ENCODE measurements at places on chromosomes 1 and 21.
A peak's percentile ranks its signal among the peaks of the same experiment; 100 is the strongest.

DNA sequence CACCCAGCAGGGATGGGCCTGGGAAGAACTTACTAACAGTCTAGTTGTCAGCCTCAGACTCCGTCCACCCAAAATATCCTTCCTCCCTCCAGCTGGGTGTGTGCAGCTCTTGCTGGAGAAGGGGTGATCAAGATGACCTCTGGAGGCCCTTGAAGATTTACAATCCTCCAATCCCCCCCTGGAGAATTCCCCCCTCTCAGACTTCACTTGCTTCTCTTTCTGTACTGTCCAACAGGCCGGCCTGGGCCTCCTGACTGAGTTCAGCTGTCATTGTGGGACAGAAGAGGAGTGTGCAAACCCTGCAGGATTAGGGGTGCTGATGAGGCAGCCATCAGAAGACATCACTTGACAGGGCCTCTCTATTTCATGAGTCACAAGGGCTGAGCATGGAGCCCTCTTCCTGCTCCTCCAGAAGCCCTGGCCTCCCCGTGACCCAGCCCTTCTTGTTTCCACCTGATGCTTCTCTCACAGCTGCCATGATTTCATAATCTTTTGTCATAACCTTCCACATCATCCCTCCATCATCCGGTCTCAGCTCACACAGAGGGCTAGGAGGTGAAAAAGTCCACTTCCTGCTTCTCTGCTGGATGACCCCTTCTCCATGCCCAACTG, 17.5 kb upstream of the IGFN1 start:
- no peak for DNase-seq

DNA sequence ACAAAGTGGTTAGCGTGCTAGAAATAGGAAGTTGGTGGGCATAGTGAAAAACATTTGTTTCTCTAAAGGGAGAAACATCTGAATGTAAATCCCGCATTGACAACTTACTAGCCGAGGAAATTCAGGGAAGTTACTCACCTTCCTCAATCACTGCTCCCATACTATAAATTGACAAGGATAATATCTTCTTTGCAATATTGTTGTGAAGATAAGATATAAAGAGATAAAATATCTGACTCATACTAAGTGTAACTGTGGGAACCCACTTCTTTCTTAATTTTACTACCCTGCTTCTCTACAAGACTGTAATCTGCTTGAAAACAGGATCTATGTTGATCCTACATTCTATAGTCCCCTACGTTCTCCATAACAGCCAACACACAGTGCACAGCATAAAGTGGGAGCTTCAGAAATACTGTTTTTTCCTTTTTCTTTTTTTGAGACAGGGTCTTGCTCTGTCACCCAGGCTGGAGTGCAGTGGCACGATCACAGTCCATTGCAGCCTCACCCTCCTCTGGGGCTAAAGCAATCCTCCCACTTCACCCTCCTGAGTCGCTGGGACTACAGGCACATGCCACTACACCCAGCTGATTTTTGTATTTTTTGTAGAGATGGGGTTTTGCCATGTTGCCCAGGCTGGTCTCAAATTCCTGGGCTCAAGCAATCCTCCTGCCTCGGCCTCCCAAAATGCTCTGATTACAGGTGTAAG, 57.4 kb upstream of the C1orf21 start:
- no peak for DNase-seq

GRCh38 chr1:150476754-150477153, 10.5 kb upstream of the TARS2 start:
- no peak for DNase-seq

DNA sequence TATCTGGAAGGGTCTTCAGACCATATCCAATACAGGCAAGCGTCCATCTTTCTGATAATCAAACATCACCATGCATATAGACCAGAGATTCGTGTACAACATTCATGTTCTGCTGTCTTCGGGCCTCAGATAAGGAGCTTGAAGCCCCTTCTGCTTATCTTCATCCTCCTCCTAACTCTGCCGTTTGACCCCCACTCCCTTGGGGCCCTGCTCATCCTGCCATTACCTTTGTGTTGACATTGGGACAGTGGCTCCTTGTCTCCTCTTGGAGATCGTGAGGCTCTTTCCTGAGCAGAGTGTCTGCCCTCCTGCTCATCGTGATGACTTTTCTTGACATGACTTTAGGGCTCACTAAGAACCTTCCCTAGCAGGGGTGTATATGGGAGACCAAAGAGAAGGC, 37.3 kb downstream of the ACTL8 start:
- DNase-seq = no peak

DNA sequence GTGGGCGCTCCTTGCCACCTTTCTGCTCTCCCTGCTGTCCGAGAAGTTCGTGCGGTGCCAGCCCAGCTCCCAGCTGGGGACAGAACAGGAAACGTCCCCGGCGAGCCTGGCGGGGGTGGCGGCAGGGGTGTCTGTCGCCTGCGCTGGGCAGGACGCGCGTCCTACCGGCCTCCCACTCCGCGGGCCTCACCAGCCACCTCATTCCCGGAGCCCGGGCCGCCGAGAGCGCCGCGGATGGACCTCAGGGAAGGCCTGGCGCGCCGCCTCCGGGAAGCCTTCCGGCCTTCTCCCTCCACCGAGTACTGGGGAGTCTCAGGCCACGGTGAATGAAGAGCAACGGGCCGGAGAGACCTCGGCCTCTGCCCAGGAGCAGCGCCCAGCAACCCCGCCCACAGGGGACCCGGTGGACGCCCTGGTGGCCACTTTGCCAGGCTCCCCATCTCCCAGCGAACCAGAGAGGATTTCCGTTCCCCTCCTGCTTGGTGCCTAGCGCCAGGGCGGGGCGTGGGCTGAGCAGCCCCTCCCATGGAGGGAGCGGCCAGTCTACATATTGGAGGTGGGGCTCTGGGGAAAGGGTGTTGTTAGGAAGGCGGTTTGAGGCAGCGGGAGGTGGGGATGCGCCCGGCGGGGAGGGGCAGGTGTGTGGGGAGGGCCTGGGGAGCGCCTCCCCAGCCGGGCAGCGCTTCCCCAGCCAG, 9.5 kb upstream of the TNFRSF14 start:
- peak; percentile 78 for DNase-seq

DNA sequence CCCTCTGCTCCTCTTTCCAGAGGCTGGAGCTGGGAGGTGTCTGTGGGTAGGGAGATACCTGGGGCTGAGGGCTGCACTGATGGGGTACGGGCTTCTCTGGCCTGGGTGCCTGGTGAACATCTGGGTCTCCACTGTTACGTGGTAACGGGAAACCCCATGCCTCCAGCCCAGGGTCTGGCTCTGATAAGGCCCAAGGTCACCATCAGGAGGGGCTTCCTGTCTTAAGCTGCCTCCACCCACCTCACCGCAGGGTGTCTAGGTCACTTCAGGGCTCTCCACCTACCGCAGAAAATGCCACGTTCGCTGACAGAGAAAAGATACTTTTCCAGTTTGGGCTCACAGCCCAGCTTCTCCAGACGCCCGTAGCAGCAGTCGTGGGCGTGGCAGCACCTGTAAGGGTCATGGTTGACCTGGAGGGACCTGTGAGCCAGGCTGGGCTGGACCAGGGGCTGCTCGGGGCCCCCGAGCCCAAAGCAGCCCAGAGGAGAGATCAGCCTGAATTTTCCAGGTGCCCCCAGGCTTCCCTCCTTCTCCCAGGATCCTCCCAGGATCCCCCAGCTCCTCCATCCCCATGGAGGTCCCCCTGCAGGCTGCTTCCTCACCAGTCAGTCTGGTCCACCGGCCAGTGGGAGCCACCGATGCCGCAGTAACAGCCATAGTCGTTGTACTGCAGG, 1.3 kb downstream of the PLA2G2E start:
- no peak for DNase-seq

All from frontal cortex (tissue), 4 donors.